ENCODE measurements at places on chromosomes 11 and 22. TPM values are rescaled to one million over a fixed set of nuclear protein-coding genes. Genes with fewer than 3 reads are reported as not detected.

The BTBD18 gene
- total RNA-seq, result not detected

The TMEM123 gene
- 111 TPM for total RNA-seq

The CCDC179 gene
- not detected for total RNA-seq

The GCAT gene
- 28.1 TPM for total RNA-seq

DNA sequence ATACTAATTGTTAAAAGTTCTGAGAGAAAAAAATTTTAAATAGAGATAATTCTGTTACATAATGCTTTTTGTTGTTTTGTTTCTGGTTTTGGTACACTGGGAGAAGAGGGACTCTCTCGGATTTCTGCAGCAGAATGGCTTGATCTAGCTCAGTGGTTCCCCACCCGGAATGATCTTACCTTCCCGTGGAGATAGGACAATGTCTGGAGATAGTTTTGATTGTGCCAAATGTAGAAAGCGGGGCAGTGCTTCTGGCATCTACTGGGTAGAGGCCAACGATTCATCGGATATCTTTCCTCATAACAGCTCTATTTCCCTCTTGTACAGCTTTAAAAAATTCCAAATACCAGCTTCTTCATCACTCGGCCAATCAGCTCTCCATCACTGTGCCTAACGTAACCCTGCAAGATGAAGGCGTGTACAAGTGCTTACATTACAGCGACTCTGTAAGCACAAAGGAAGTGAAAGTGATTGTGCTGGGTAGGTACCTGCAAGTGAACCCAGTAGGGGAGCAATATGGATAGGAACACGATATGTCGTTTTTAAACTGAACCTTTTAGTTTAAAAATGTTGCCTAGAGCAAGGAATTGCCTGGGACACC, 13.2 kb downstream of the CRTAM start:
- DNase-seq, result no peak

DNA sequence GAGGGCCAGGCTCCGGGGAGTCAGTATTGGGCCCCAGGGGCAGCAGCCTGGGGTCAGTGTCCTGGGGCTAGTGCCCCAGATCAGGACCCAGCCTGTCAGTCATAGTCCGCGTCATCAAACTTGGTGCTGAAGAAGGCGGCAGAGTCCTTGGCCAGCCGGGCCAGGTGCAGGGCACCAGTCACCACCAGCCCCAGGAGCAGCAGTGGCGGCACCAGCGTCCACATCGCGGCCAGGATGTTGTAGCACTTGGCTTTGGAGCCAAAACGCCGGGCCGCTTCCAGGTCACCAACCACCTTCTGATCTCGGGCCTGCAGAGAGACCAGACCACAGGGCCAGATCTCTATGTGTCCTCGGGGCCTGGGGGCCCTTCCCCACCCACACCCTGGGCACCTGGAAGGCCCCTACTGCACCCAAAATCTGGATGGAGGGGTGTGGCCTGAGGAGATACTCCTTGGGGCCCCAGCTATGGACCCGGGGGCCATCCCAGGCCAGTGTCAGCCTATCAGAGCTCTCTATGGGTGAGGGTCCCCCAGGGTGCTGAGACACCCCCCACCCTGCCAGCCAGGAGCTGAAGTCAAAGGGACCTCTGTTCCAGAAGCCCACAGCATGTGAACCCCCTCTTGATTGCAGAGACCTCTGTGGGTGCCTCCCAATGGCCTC, 790 bp downstream of the IFITM5 start:
- DNase-seq, result no peak

DNA sequence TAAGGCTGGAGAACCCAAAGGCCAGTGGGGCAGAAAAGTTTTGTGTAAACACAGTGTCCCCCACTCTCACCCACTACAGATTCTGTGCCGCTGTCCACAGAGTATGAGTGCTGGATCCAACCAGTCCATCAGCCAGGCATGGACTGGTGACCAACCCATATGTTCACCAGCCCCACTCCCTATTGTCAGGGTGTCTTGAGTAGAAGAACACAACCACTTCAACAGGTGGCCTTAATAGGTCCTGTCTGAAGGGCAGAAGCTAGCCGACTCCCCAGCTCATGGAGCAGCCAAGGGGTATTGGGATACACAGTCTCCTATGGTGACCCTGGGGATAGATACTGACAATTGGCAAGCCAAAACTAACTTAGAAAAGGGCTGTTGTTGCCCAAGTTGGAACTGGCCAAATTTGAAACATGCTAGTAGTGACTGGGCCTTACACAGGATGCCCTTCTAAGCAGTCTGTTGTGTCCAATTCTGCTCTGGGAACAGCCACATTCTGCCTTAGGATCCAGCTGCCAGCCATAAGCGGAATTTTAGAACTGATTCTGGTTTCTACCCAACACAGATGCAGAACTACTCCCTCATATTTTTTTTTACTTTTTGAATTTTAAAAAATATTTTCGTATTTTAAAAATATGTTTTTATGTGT, 19.8 kb upstream of the PGM2L1 start:
- DNase-seq, result no peak

- no peak for DNase-seq
These were observed 3.3 kb downstream of the FGF19 start for GRCh38 chr11:69700278-69701140.

DNA sequence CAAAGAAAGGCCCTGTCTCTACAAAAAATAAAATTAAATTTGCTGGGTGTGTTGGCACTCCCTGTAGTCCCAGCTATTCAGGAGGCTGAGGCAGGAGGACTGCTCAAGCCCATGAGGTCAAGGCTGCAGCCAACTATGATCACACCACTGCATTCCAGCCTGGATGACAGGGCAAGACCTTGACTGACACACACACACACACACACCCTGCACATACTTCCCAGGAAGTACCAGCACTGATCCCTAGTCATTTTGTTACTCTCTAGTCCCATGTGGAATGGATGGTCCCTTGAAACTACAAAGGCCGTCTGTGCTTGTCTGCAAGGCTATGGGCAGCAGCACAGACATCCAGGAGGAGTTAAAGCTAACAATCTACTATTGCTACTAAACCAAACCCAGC, 59.7 kb upstream of the CYP2D6 start:
- no peak for DNase-seq

DNA sequence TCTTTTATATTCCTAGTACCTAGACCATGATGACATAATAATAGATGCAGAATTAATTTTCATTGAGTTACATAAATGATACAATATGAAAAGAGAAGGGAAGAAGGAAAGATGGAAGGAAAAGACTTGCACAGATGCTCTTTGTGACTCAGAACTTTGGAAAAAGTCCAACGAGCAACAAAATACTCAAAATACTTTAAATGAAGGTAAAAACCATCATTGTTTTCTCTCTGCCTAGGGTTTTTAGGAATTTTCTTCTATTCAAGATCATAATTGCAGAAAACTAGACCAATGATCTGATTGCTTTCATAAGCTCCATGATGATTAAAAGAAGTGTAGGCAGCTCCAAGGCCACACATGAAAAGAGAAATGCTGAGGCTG, 276.9 kb downstream of the KIRREL3 start:
- no peak for DNase-seq

- peak; percentile 64 for DNase-seq
These were observed 26.5 kb downstream of the ARHGEF17 start for GRCh38 chr11:73334384-73335203.

GRCh38 chr22:27609451-27609888, 192.1 kb downstream of the MN1 start:
- DNase-seq, result no peak

Data from mammary epithelial cell (primary cell).